ENCODE measurements at places on chromosomes 6 and 20.

GRCh38 chr20:37330316-37330715 lies 15.6 kb upstream of the SRC start:
- H3K36me3 ChIP-seq = no peaks in the 10 kb centered on the region
- H3K27ac ChIP-seq = no peak overlapping the region
- H3K4me1 ChIP-seq = no peaks in the 10 kb centered on the region
- no peak for DNase-seq

DNA sequence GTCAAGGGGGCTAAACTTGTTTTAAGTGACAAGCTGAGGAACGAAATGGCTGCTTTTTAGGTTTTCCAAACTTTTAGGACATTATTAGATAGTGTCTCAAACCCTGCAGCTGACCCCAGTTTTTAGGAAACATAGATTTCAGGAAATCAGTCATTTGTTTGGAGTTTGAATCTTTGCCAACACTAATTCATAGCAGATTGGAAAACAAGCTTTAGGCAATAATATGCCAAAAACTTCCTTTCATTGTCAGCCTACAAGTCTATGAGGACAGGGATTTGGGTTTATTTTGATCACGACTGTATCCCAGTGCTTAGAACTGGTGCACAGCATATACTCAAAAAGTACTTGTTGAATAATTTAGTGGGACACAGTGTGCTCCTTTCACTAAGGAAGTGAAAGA lies 123.2 kb downstream of the TINAG start:
- H3K27me3 ChIP-seq = no peaks in the 10 kb centered on the region
- H3K4me1 ChIP-seq = no peaks in the 10 kb centered on the region
- no peaks in the 10 kb centered on the region for H3K36me3 ChIP-seq
- H3K4me3 ChIP-seq = no peak overlapping the region
- DNase-seq = no peak

DNA sequence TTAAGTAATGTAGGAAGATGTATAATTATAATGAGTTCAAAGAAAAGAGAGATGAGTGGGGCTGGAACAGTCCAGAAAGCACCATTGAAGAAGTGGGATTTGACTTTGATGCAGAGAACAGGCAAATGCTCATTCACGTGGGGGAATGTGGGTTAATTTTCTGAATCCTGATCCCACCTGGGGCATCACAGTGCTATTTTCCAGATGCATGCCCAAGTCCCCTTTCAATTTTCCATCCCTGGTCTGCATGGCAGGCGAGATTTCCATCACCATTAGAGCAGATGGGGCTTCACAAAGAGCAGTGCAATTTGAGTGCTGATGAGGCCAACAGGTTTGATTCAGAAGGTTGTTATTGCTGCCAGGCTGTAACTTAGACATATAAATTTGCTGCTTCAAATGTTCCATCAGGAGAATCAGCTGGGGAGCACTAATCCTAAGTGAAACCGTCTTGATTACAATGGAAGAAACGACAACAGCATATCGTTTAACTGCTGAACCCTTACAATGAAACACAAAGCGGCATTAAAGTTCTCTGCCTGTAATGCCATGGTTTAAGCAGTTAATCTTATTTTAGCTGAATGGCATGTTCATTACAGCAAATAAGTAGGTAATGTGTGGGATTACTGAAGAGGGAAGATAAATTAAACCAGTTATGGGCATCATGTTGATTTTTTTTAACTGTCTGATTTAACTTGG lies 45.2 kb downstream of the OSTM1 start:
- no peaks in the 10 kb centered on the region for H3K27me3 ChIP-seq
- no peak overlapping the region for H3K27ac ChIP-seq
- H3K4me3 ChIP-seq = no peak overlapping the region
- H3K36me3 ChIP-seq = no peaks in the 10 kb centered on the region
- no peak for DNase-seq

GRCh38 chr6:64084185-64084663 lies 448.6 kb downstream of the PHF3 start:
- no peaks in the 10 kb centered on the region for H3K36me3 ChIP-seq
- H3K4me3 ChIP-seq = no peak overlapping the region
- no peak overlapping the region for H3K27ac ChIP-seq
- no peaks in the 10 kb centered on the region for H3K27me3 ChIP-seq

- H3K4me3 ChIP-seq = no peak overlapping the region
- H3K4me1 ChIP-seq = no peaks in the 10 kb centered on the region
- no peak overlapping the region for H3K27ac ChIP-seq
- H3K36me3 ChIP-seq = no peaks in the 10 kb centered on the region
- DNase-seq = no peak
Measured at GRCh38 chr6:149903938-149904611, 6.2 kb upstream of the RAET1E start.

DNA sequence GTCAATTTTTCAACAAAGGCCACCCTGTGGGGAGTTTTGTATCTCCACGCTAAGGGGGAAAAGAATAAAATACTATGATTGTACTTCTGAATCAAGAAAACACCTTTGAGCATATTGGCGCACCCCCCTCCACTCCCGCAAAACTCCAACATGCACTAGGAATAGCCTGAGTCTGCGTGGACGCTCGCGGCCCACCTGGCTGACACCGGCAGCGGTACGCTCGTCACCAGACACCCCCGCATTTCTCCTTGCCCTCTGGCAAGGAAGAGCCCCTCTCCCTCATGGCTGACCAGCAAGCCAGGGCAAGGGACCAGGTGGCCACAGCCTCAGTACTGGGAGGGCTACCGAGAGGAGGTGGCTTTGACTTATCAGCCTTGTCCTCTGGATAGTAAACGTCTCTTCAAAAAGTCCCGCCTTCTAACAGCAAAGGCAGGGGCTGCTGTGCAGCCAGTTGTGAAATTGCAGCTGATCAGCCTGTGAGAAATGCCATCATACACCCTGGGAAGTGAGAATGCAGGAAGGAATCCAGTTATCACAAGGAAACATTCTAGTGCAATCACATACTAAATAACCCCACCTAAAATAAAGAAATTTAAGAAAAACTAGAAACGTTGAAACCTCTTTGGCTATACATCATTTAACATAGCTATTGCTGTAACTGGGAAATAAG lies 84.2 kb downstream of the HUS1B start:
- H3K4me1 ChIP-seq = no peaks in the 10 kb centered on the region
- H3K27me3 ChIP-seq = no peaks in the 10 kb centered on the region
- DNase-seq = no peak
- no peak overlapping the region for H3K4me3 ChIP-seq

- H3K27me3 ChIP-seq = no peaks in the 10 kb centered on the region
- no peaks in the 10 kb centered on the region for H3K36me3 ChIP-seq
- H3K4me1 ChIP-seq = no peaks in the 10 kb centered on the region
- no peak overlapping the region for H3K27ac ChIP-seq
- DNase-seq = no peak
Measured at GRCh38 chr6:2414885-2415547, 169.6 kb upstream of the GMDS start.

DNA sequence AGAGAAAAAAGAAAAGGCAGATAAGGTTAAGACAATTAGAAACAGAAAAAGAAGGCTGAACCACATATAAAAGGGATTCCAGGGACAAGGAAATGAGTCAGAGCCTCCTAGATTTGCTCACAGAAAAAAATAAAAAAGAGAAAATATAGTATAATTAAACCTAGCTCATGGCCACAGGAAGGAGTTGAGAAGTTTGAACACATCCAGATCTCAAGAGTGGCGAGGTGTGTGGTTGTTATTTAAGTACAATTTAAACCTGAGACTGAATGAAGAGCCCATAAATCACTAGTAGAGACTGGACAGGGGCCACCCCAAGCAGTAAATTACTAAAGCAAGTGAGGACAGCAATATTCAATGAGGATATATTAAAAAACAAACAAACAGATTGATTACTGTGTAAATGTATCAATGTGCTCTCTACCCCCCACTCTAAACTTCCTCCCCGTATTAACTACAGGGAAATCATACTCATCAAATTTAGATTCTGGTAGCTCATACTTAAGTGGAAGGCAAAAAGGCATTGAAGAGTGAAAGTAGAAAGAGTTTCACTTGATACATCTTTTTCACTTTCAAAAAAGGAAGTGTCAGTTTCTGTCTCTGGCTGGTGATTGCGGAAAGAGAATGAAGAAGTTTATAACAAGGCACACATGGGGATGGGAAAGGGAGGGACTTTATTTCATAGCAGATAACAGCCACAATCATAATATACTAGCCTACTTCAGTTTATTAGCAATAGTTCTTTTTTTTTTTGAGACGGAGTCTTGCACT lies 49.3 kb upstream of the SCAF8 start:
- no peaks in the 10 kb centered on the region for H3K4me1 ChIP-seq
- no peaks in the 10 kb centered on the region for H3K27me3 ChIP-seq
- H3K27ac ChIP-seq = no peak overlapping the region
- no peak for DNase-seq
- H3K36me3 ChIP-seq = no peaks in the 10 kb centered on the region

- no peak for DNase-seq
- no peaks in the 10 kb centered on the region for H3K4me1 ChIP-seq
- no peaks in the 10 kb centered on the region for H3K36me3 ChIP-seq
- no peak overlapping the region for H3K4me3 ChIP-seq
- H3K27ac ChIP-seq = no peak overlapping the region
Measured at GRCh38 chr20:20691477-20692235, 20.8 kb downstream of the RALGAPA2 start.

DNA sequence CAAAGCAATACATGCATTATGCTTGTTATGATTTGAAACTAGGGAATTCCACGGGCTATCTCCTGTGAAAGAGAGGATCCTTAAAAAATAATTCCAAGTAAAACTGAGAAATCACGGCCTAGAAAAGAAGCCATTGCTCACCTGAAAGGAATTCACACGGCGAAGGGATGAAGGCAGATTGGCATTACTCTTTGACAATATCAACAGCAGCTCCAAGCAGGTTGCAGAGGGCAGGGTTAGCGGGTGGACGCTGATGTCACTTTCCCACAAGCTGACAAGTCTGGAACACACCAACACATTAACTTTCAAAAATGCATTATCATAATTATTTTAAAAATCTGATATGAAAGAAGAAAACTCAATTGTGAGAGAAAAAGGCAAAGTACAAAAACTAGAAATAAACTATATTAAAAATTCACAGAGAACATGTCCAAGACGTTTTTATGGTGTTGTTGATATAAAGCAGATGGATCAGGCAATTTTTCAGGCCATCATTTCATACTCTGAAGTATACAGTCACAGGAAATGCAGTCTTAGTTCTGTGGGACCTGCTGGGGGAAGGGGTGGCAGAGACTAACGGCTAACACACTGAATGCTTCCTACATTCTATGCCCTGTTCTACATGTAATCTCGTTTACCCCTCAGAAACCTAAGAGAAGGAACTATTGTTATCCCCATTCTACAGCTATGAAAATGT lies 108.3 kb downstream of the UBE3D start:
- H3K4me3 ChIP-seq = no peak overlapping the region
- H3K4me1 ChIP-seq = no peaks in the 10 kb centered on the region
- H3K27ac ChIP-seq = no peak overlapping the region
- no peaks in the 10 kb centered on the region for H3K27me3 ChIP-seq
- DNase-seq = no peak

DNA sequence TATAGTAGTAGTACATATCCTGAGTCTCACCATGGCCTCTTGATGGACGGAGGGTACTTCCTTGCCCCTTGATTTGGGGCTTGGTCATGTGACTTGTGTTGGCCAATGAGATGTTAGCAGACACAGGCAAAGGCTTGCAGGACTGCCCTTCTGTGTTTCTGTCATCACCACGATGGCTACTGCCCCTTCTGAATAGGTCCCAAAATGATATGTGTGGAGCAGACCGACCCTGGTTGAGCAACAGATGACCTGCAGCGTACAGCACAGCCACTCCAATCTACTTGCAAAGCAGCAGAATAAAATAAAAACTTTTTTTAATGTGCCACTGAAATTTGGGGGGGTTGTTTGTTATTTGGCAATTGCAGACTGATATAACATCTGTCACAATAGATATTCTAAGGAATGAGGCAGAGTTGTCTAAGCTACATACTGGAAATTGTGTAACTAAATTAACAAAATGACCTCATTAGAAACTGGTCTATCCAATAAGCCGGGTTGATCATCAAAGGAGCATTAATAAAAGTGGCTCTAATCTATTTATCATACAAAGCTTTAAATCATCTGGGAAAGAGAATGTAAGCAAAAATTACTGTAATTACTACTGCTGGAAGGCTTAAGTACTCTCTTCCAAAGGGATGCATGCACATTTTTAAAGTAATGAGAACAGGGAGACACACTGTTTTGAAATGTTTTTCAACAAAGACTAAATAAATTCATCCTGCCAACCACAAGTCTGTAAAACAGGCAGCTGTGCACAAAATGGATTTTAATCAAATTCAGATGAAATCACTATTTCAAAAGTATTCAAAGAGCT lies 209.5 kb downstream of the KIF16B start:
- no peak for DNase-seq
- no peak overlapping the region for H3K4me3 ChIP-seq
- no peak overlapping the region for H3K27ac ChIP-seq

GRCh38 chr20:15854911-15855310 lies 718.3 kb downstream of the KIF16B start:
- no peaks in the 10 kb centered on the region for H3K36me3 ChIP-seq
- no peaks in the 10 kb centered on the region for H3K4me1 ChIP-seq

DNA sequence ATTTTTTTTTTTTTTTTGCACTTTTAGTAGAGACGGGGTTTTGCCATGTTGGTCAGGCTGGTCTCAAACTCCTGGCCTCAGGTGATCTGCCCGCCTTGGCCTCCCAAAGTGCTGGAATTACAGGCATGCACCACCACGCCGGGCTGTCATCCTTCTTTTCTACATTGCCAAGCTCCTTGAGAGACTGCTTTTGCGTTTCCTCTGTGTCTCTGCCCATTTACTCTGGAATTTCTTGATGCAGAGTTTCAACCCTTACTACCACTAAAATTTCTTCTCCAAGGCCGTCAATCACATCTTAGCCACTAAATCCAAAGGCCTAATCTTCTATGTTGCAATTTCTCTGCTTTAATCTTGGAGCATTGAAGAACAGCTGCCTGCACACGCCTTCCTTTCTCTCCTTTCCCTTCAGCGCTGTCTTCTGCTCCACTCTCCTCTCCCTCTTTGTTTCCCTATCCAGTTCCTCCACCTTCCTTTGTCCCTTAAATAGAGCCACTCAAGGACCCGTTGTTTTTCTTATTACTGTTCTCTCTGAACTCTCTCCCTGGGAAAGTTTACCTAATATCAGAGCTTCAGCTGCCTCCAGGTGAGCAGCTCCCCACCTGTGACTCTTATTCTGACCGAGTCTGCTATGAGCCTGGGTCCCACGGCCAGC lies 98.8 kb downstream of the SLC35B3 start:
- H3K4me3 ChIP-seq = no peak overlapping the region
- no peak for DNase-seq
- no peaks in the 10 kb centered on the region for H3K27me3 ChIP-seq

- H3K27me3 ChIP-seq = no peaks in the 10 kb centered on the region
- no peak overlapping the region for H3K4me3 ChIP-seq
- no peak for DNase-seq
Measured at GRCh38 chr6:145948328-145948727, 15.8 kb downstream of the SHPRH start.

- H3K4me1 ChIP-seq = peaks cover 9% of the 10 kb centered on the region
- no peak for DNase-seq
- H3K4me3 ChIP-seq = no peak overlapping the region
- H3K27ac ChIP-seq = no peak overlapping the region
Measured at GRCh38 chr6:95574811-95575210, 2.5 kb upstream of the MANEA start.

- no peaks in the 10 kb centered on the region for H3K27me3 ChIP-seq
- H3K4me3 ChIP-seq = no peak overlapping the region
- H3K36me3 ChIP-seq = no peaks in the 10 kb centered on the region
- DNase-seq = no peak
- no peaks in the 10 kb centered on the region for H3K4me1 ChIP-seq
- H3K27ac ChIP-seq = no peak overlapping the region
Measured at GRCh38 chr6:80227545-80228105, 121.2 kb downstream of the BCKDHB start.

- no peak for DNase-seq
- H3K27ac ChIP-seq = no peak overlapping the region
- H3K27me3 ChIP-seq = no peaks in the 10 kb centered on the region
- H3K4me1 ChIP-seq = no peaks in the 10 kb centered on the region
Measured at GRCh38 chr20:54772893-54773642, 297.7 kb downstream of the DOK5 start.
